D721Med (cell line): ENCODE measurements at places on chromosomes 7 and 10.

DNA sequence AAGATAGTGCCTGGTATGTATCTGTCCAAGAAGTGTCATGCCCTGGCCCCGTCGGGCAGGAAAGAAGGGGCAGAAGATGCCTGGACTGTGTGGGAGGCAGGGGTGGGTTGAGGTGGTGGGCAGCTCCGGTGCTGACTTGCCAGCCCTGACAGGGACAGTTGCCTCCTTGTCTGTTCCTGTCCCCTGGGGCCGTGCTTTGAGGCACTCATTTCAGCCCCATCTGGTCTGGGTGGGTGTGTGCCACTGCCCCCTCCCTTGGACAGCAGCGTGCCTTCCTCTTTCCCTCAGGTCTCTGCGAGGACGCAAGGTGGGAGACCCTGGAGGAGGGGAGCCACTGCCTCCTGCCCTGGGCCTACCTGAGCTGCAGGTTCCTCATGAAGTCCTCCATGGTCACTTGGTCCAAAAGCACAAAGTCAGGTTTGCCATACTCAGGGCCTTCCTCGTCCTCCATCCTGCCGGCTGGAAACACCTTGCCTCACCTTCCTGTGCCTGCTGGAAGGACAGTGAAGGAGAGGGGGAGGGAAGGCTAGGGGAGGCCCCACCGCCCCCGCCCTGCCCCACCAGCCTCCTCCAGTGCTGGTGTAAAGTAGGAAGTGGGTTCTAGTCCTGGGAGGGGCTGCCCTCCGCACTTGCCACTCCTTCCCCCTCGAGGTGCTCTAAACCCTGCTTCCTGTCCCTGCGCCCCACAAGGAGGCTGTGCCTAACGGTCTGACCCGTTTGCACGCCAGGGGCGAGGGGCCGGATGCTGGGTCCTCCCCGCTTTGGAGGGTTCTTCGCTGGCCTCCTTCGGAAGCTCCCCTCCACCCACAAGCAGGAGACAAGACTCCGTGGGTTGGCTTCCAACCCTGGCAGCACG, at the start of gene MYO1G:
Gene MYO1G (minus strand): TSS at position 505 of the 856 bp plus-strand sequence. CDS start 54 bp downstream, at position 451.
- DNase-seq, result no peak

DNA sequence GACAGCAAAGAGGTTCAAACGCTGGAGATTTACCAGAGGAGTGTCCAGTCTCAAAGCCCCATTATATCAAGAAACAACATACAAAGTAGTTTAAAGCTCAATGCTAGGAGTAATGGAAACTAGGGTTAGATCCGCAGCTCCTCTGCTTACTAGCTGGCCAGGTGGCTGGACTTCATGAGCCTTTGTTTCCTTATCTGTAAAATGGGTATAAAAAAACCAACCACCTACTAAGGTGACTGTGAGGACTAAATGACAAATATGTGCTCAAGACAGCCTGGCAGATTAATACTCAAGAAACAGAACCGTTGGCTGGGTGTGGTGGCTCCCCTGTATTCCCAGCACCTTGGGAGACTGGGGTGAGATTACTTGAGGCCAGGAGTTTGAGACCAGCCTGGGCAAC, 5.8 kb upstream of the RBM20 start:
- no peak for DNase-seq

GRCh38 chr10:35341521-35341920, 5.2 kb downstream of the CCNY start:
- DNase-seq, result no peak

DNA sequence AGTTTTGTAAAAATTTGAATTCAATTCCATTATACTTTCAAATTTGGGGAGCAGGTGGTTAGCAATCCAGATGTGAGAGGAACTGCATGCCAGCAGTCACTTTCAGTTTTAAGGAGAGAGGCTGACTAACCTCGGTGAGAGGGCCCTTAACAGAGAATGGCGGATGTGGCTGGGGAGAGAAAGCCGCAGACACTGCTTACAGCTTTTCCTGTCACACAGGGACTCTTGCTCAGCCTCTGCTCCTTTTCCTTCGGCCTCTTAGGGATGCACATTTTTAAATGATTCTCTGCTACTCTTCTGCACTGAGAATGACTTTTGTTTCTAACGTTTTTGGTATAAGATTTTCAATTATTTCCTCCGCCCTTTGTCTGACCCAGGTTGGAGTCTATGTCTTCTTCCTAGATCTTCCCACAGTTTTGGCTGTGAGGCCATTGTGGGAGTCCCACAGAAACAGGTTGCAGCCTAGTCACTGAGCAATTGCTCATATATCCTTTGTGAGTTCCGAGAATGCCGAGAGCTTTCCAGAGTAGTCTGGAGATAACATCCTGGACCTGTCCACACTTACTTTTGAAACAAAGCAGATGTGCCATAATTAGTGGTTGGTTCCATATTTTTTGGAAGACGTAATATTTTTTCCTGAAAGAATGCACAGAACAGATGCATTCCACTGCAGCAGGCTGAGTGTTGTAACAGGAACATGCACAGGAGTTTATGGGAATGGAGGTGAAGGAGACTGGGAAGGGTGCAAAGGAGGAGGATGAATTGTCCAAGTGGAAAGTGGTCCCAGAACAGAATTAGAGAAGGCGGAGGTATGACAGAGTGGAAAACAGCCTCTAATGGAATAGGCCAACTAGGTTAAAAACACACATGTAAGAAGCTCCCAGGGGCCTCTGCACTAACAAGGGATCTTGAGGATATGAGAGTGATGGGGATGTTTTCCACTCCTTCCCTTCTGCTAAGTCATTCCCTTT, 168.0 kb upstream of the ZNF32 start:
- no peak for DNase-seq

DNA sequence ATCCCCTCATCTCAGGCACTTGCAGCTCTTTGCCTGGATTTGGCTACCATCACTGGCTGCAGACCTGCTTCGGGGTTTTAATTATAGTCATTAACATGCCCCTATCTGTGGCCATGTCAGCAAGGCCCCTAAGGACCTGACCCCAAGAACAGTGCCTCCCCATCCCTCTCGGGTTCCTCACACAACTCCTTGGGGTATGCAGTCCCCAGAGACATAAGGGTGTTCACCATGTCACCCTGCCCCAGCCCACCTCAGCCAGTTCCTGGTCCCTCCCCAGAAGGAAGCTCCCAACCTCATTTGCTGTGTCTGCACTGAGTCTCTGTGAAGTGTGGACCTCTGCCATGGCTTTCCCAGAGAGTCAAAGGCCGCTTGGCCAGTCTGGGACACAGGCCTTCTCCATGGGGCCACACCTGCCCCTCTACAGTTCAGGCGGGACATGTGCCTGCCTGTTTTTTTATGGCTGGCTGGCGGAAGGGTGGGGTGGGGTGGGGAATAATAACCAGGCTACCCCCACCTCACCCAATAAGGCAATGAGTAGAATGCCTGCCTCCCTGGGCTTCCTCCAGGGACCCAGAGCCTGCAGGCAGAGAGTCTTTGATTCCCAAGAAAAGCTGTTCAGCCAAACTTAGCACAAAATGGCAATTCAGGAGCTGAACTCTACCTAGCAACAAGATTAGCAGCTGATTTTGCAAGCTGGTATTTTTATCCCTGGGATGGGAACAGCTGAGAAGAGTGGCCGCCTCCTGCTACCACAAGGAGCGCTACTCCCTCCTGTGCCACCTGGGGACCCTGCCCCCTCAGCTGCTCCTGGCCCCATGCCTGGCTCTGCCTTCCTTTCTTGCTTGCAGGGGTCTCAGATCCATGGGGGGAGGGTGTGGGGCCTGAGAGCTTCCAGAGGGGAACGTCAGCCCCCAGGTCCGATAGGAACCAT, 23.7 kb upstream of the CAMK2B start:
- DNase-seq, result no peak

- no peak for DNase-seq
Measured at GRCh38 chr7:96061009-96061408, 260.9 kb downstream of the SLC25A13 start.

DNA sequence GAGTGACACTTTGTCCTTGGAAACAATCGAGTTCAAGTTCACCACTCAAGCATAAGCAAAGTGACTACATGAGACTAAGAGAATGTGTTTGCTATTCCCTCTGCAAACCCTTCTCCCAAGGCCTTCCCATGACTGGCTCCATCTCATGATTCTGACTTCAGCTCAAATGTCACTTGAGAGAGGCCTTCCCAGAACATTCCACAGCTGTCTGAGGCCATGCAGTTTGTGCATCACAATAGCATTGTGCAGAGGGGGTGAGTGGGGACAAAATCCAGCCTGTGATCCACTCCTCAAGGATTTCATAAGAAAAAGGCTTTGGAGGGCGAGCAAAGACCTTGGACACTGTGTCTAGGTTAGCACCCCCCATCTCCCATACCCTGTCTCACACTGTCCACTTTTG, 6.9 kb upstream of the LRMDA start:
- DNase-seq, result no peak
